Naive thymus-derived CD8-positive, alpha-beta T cell (primary cell): ENCODE measurements at places on chromosomes 7 and 10. TPM values are rescaled to one million over a fixed set of nuclear protein-coding genes. Genes with fewer than 3 reads are reported as not detected.

Gene CFAP43
- not detected for polyA plus RNA-seq

Gene BUD23
- 136 TPM for polyA plus RNA-seq

Gene CPED1
- not detected for polyA plus RNA-seq

Gene GDF10
- polyA plus RNA-seq: 0.26 TPM

Gene GJD4
- not detected for polyA plus RNA-seq
